ENCODE measurements at places on chromosomes 7 and 10.
A peak's percentile ranks its signal among the peaks of the same experiment; 100 is the strongest.

DNA sequence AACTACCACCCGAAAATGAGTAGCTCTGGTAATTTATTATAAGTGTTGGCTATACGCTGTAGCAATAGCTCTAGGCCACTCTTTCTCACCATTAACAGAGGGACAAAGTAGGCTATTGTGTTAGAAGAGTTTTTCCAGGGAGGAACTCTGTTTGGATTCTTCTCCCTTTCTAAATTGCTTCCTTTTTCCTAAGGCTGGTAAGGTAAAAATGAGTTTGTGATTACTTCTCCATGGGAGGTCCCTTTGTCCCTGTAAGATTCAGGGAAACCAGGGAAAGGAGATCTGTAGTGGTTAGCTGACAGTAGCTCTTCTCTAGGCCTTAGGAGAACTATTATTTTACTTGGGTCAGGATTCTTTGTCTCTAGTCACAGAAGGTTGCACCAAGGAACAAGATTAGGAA, 23.2 kb upstream of the SEMA3E start:
- no peak for DNase-seq

DNA sequence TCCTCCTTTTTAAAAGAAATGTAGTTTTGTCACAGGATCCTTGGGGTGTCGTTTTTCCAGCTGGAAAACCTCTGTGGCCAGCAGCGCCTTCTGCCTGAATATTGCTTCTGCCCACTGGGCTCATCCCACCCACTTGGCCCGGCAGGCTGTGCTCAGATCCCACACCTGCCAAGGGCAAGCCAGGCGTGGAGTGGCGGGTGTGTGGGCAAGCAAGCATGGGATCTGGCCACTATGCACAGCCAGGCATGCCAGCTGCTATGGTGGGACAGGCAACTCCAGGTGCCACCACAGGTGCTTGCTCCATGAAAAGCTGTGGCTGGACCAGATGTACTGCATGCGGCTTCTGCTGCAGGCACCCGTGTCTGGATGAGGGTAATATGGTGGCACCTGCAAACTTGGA, 31.2 kb upstream of the INPP5F start:
- DNase-seq, result no peak

DNA sequence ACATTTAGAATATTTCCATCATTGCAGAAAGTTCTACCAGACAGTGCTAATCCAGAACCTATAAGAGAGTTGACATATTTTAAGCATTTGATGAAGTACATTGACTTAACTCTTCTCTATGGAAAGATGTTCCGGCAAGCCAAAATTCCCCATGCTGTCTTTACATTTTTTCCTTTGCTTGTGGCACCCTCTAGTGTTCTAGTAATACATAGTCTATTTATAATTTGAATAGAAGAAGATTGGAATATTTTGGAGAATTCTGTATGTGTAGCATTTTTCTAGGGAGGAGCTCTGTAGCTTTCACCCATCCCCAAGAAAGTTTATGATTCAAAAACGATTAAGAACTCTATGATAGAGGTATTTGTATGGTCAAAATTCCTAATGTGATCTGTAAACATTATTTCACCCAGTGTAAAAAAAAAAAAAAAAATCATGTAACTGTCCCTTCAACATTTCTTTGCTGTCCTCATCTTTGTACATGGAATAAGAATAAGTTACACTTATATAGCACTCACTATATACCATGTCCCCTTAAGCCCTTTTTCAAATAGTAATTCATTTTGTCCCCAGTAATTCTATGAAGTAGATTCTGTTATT, 33.2 kb downstream of the NRF1 start:
- DNase-seq, result peak; percentile 34

DNA sequence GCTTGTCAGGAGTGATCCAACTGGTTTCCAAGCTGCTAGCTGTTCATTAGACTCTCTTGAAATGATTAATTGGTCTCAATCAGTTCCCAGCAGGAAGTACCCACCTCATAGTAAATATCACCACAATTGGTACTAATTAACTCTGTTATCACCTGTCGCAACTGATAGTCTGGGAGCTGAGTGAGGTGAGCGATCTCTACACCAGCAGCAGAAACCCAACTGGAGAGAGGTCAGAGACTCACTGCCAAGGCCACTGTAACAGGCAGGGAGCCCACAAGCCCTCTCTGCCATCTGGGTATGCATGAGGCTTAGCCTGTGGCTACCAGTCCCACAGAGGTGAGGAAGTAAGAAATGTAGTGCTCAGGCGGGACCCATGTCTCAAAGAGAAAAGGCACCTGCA, 245.5 kb downstream of the DYNC1I1 start:
- DNase-seq, result peak; percentile 22

GRCh38 chr7:103134836-103135554, 13.9 kb downstream of the NAPEPLD start:
- no peak for DNase-seq

GRCh38 chr7:1259621-1260243, 27.1 kb downstream of the UNCX start:
- DNase-seq, result no peak

GRCh38 chr10:22607261-22607660, 107.1 kb downstream of the PIP4K2A start:
- DNase-seq, result no peak

DNA sequence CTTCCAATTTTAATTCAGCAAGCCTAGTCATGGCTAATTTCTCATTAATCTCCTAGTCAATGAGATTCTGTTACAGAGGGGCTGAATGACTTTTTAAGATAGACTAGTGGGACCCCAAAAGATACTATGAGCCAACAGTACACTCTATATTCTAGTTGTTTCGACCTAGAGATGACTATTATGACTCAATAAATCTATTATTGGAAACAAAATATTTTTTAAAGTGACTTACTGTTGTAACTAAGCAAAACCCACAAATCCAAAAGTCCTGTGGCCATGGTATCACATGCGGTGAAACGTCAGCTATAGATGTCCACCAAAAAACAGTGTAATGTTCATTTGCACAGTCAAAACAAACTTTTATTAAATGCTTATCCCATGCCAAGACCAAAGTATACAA, 95.3 kb upstream of the ADO start:
- DNase-seq, result no peak

DNA sequence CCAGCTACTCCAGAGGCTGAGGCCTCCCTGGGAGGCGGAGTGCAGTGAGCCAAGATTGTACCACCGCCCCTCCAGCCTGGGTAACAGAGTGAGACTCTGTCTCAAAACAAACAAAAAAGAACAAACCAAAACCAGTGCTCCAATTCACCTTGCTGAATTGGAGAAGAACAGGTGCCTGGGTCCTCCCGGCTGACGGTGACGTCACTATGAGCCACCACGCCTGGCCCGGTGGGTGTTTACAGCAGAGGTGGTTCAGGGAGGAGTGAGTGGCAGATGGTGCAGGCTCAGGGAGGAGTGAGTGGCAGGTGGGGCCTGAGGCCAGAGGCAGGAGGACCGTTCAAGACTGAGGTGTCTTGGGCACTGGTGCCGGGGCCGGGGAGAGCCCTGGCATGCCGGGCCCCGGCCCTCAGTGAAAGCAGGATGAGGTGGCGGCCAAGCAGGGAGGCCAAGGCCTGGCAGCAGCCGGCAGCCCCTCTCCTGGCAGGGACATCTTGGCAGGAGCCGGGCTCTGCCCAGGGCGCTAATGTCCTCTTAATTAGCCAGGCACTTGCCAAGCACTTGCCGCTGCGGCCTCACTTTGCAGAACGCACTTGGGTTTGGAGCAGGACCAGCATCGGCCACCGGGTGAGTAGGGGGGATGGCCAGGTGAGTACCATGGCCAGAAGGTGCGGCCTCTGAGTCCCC, 162.8 kb upstream of the TNRC18 start:
- DNase-seq, result peak; percentile 75

GRCh38 chr10:131743190-131744151, 157.3 kb upstream of the PPP2R2D start:
- no peak for DNase-seq

- no peak for DNase-seq
Measured at GRCh38 chr7:66933469-66933868, 12.4 kb downstream of the TMEM248 start.

DNA sequence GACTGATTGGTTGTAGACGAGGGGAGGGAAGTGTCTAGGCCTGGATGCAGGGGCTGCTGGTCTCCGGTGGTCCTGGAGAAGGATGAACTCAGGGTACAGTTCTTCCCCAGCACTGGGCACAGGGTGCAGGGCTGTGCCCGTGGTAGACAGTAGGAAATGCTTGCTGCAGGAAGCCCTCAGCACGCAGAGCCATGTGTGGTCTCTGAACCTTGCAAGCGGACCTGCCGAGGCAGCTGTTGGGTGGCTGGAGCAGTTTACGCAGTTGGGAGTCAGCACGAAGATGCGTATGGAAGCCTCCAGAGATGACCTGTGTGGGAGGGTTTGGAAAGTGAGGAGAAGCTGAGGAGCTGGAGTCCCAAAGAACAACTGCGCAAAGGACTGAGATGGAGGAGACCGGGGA, 39.0 kb downstream of the DOCK1 start:
- no peak for DNase-seq

- peak; percentile 32 for DNase-seq
Measured at GRCh38 chr7:83655951-83656556, 7.1 kb upstream of the SEMA3E start.

Data from NCI-H2029 treated with DMSO at 0.1 percent for 48 hours (cell line).